ENCODE measurements at places on chromosomes 2 and 18.
A peak's percentile ranks its signal among the peaks of the same experiment; 100 is the strongest.

- DNase-seq = no peak
Observed at GRCh38 chr2:40534528-40534927, 82.6 kb upstream of the SLC8A1 start.

GRCh38 chr2:30239308-30239985 is 8.1 kb downstream of the LBH start:
- DNase-seq = peak; percentile 30

GRCh38 chr2:128270672-128271596 is 47.7 kb downstream of the HS6ST1 start:
- DNase-seq = no peak

DNA sequence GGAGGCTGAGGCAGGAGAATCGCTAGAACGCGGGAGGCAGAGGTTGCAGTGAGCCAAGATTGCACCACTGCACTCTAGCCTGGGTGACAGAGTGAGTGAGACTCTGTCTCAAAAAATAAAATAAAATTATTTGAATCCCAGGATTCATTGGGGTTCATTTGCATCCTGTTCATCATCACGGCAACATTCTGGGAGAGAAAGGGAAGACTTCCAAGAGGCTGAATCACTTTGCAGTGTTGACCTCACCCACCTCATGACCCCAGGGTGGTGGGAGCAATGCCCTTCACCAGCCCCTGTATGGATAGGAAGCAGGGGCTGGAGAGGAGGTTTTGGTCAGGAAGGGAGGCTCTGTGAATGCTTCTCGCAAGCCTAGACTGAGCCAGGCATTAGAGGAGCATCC is 195.6 kb downstream of the CTIF start:
- DNase-seq = no peak

DNA sequence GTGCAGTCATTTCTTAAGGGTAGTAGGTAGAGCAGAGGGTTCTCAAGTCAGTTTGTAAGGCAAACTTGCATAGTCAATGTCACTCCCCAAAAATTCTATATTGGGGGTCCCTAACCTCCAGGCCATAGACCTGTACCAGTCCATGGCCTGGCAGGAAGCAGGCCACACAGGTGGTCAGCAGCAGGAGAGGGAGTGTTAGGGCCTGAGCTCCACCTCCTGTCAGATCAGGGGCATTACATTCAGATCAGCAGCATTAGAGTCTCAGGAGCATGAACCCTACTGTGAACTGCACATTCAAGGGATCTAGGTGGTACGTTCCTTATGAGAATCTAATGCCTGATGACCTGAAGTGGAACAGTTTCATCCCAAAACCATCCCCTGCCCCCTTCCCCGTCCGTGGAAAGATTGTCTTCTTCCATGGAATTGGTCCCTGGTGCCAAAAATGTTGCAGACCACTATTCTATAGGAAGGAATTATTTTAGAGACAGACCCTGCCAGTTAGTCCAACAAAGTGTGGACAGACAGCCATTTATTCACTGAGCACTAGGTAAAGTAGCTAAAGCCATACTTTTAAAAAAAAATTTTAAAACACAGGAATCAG is 6.7 kb downstream of the COA5 start:
- no peak for DNase-seq

DNA sequence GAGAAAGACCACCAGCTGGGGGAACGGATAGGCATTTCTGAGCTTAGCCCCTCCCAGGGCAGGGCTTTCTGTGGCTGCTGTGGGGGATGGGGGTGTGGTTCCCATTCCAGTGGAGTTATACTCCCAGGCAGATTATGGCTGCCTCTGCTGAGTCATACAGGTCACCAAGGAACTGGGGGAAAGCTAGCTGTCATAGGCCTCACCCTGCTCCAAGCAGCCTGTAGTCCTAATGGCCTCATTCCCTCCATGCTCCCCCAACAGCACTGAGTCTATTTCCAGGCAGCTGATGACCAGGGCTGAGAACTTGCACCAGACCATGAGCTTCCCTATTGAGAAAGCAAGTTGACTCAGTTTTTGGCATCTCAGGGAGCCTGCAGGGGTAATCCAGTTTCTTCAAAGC is 87.1 kb downstream of the GPR39 start:
- no peak for DNase-seq

GRCh38 chr2:72183016-72183415 is 35.4 kb upstream of the CYP26B1 start:
- no peak for DNase-seq

- no peak for DNase-seq
Observed at GRCh38 chr2:19871836-19872235, 29.9 kb downstream of the TTC32 start.

GRCh38 chr2:151071382-151071781 is 190.3 kb downstream of the RBM43 start:
- no peak for DNase-seq

All from progenitor cell of endocrine pancreas (in vitro differentiated cells).